ENCODE measurements at places on chromosomes 6 and 20. TPM values are rescaled to one million over a fixed set of nuclear protein-coding genes. Genes with fewer than 3 reads are reported as not detected.

- DNase-seq, result peak; percentile 41
Observed at GRCh38 chr6:149065658-149066556, 251.6 kb upstream of the TAB2 start.

- DNase-seq, result no peak
Observed at GRCh38 chr6:3317741-3318211, 59.0 kb downstream of the PSMG4 start.

Gene SMOC2
- 136 TPM for total RNA-seq

- DNase-seq, result no peak
Observed at GRCh38 chr6:14796974-14797762, 448.7 kb upstream of the JARID2 start.

DNA sequence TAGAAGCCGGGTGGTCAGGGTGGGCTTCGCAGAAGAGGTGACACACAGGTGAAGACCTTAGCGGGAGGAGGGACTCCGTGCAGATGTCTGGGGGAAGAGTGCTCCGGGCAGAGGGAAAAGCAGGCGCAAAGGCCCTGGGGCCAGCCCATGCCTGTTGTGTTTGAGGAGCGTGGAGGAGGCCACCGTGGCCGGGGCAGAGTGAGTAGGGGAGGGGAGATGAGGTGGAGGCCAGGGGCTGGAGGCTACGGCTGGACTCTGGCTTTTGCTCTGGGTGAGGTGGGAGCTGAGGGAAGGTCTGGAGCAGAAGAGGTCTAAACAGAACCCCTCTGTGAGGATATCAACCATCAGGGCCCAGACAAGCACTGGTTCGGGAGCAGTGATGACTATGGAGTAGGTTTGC lies 244.0 kb downstream of the PREX1 start:
- DNase-seq, result no peak

GRCh38 chr6:35717449-35718374 lies 19.1 kb upstream of the ARMC12 start:
- no peak for DNase-seq

Gene GPRC6A
- not detected for total RNA-seq

Gene MAS1
- total RNA-seq, result not detected

DNA sequence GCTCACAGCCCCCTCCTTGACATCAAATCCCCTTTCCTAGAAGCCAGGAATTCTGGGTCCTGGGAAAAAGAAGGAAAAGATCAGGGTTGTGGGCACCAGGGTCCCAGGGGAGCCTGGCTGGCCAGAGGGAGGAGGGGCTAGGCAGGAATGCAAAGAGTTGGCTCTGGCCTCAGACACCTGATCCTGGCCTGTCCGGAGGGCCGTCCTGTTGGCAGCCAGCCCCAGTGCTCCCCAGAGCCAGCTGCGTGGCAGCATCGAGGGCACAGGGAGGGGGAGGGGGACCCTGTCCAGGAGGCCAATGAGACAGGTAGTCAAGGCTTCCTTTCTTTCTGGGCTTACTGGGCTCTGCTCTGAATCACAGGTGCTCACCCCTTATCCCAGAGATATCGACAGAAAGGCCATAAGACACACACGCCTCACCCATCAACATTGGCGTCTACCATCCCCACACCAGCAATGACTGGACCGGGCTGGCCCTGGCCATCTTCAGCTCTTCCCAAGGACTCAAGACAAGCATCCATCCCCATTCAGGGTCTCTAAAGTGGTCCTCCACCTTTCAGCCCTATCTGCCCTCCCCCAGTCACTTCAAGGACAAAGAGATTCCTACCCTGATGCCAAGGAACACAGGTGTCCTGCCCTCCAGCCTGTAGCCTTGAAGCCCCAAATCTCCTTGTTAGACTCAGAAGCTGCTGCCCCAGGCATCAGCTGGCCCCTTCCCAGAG lies 723 bp downstream of the COL11A2 start:
- DNase-seq, result no peak

DNA sequence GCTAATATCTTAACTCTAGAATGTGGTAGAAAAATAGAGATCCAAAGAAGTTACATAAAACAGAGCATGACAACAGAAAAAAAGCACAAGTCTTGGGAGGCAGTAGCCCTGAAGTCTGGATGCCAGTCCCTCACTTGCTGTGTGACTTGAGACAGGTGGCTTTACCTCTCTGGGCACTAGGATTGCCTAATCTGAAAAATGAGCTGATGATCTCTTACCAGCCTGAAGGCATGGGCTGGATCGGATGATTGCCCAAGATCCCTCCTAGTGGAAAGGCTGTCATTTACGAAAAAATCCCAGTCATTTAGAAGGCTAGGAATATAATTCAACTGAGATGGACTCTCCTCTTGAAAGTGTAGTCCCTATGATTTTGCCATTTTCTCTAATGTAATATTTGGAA lies 10.9 kb upstream of the GCM1 start:
- DNase-seq, result no peak

GRCh38 chr6:137976430-137976829 lies 109.4 kb downstream of the TNFAIP3 start:
- DNase-seq, result no peak

Gene AGPAT4
- 20.8 TPM for total RNA-seq

Gene ARMC12
- total RNA-seq, result not detected

DNA sequence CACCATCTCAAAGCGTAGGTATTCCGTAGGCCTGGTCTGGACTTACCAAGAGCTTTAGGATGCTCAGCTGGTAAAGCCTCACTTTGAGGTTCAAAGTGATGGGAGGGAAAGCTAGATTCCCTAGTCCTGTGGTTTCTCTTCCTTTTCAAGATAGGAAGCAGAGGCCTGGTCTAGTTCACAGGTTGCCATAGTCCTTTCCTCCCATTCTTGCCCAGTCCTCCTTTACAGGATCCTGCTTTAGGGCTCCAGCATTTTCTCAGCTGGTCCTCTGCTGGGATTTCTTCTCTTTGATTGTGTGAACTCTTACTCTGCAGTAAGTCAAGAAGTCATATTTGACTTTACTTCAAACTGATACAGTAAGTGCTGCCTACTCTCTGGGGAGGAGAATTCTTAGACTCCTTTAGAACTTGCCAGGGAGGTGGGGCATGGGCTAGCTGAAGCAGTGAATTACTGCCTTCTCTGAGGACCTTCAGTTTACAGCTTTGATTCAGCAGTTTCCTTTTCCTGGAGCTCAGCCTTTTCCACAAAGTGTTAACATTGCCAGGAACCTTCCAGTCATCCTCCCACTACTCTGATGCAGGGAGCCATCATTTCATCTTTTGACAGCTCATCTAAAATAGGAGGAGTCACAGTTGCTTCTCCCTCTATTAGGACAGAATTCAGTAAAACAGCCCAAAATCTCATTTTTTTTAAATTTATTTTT lies 42.8 kb upstream of the PLCG1 start:
- no peak for DNase-seq

DNA sequence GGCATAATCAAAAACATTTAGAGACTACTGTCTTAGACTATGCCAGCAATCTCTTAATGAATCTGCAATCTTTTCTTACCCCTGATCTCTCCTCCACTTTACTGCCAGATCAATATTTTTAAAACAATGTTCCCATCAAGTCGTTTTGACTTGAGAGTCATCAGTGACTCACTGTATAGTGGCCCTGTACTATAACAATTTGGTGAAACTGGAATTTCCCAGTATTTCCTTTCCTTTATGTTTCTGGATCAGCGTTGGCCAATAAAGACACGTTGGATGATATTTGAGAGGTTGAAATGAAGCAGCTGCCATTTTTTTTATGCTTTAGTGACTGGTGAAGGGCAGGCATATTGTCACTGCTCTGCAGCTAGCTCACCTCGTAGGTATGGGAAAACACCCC lies 10.1 kb upstream of the SMIM13 start:
- DNase-seq, result no peak

Gene INSM1
- total RNA-seq, result not detected

Gene FLRT3
- total RNA-seq, result 8.7 TPM

- no peak for DNase-seq
Observed at GRCh38 chr6:157688960-157689599, 134.0 kb upstream of the SNX9 start.

Gene PLN
- total RNA-seq, result 11.0 TPM

GRCh38 chr20:25196786-25197120 lies 1.2 kb downstream of the ENTPD6 start:
- DNase-seq, result no peak

DNA sequence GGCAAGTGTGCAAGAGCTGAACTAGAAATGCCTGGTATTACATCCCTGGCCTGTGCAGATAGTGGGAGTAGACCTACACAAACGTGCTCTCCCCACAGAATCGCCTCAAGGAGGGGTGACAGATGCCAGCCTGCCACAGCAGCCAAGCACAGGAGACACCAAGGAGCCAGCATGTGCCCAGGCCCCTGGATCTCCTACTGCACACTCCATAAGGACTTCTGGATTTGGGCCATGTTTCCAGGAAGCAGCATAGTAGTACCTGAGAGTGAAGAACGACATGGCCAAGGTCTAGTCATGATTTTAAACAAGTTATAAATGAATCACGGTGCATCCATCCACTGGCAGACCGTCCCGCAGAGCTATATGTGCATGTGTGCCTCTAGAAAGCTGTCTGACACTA lies 232.2 kb downstream of the SYNDIG1 start:
- no peak for DNase-seq

DNA sequence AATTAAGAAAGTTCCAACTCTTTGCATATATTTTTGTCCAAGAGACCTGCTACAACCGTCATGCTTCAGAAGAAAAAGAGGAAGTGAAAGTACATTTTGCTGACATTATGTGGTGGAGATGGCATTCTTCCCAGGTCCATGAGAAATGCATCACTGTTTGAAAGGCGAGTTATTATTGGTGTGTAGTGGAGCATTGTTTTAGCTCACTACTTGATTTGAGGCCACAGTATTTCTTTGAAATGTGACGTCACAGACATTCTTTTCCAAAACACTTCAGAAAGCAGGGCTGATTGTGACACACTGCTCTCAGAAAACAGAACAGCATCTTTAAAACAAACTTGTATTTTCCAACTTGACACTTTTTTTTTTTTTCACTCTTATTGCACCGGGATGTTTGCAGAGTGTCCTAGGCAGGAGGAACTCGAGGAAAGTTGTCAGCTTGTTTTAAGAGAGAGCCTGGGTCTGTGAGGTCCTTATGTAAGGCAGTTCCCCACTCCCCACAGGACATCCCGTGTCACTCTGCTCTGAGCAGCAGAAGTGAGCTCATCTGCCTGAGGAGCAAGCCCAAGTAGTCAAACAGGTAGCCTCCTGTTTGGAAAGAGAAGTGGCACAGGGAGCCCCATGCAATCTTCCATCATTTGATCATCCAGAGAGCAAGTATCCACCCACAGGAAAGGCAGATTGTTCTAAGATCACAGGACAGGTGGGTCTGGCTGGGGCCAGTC lies 1.1 kb downstream of the SPTLC3 start:
- DNase-seq, result no peak

Gene ABRACL
- 4.6 TPM for total RNA-seq
